ENCODE measurements at places on chromosomes 13 and 19.
A peak's percentile ranks its signal among the peaks of the same experiment; 100 is the strongest.

DNA sequence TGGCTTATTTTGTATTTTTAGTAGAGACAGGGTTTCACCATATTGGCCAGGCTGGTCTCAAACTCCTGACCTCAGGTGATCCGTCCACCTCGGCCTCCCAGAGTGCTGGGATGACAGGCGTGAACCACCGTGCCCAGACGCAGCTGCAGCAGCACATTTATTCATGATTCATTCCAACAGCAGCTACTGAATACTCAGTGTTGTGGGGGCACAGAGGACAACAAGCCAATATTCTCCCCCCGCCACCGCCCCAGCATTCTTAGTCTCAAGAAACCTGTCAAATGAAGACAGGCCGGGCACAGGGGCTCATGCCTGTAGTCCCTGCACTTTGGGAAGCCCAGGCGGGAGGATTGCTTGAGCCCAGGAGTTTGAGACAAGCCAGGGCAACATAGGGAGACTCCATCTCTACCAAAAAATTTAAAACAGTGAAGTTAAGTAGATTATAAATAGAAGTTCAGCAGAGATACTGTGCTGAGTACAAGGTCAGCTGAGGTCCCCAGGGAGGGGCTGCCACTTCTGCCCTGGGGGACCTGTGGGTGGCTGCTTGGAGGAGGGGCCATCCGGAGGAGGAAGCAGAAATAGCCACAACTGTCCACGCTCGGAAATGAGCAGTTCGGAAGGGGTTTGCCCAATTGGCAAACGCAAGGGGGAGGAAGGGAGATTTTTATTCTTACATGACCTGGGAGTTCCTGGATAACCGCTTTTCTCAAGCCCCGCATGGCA, 4.3 kb downstream of the DOT1L start:
- DNase-seq = peak; percentile 81

- no peak for DNase-seq
Measured at GRCh38 chr13:112888238-112889111, 80.5 kb upstream of the MCF2L start.

DNA sequence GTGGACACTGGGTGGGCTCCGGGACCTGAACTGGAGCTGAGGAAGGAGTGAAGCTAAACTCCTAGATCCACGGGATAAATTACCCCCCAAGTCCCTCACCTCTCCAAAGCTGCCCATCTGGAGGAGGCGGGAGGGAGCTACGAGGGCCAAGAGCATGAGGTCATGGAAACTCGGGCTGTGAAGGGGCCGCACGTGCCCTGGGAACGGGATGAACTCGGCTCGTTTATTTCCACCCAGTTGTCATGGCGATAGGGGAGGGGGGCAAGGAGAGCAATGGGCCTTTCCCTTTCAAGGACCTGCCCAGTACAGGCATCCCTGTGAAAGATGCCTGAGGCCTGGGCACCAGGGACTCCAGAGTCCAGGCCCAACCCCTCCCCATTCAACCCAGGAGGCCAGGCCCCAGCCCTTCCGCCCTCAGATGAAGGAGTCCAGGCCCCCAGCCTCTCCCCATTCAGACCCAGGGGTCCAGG, 3.8 kb downstream of the PPP1R12C start:
- DNase-seq = no peak

DNA sequence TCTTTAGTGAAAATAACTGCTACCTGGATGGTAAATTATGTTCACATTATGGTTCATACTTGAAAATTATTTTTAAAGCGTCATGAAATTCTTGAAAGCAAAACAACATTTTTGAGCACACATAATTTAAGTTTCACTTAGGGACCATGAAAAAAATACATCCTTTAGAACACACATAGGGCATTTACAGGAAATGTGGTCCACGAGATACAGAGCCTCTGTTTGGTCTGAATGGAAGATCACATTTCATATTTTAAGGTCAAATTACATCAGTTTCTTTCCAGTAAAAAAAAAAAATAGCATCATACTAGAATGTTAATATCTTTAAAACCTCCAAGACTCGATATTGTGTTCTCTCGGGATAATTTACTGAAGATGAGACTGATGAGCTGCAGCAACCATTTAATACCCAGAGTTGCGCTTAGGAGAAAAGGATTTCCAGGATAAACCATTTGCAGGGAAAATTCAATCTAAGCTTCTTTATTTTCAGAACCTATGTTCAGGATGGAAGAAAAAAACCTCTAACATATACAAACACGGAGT, 720.7 kb downstream of the DIAPH3 start:
- no peak for DNase-seq

DNA sequence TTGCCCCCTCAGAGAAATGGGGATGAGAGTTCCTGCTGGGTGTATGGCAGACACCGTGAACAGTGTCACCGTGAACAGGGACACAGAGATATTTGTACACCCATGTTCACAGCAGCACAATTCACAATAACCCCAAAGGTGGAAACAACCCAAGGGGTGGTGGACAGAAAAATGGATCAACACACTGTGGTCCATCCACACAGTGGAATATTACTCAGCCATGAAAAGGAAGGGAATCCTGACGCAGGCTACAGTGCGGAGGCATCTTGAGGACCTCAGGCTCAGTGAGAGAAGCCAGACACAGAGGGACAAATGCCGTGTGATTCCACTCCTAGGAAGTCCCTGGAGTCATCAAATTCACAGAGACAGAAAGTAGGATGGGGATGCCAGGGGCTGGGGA, 7.6 kb upstream of the CELF5 start:
- no peak for DNase-seq

Data from GDM1 (cell line).